ENCODE measurements at places on chromosomes 13 and 19.

DNA sequence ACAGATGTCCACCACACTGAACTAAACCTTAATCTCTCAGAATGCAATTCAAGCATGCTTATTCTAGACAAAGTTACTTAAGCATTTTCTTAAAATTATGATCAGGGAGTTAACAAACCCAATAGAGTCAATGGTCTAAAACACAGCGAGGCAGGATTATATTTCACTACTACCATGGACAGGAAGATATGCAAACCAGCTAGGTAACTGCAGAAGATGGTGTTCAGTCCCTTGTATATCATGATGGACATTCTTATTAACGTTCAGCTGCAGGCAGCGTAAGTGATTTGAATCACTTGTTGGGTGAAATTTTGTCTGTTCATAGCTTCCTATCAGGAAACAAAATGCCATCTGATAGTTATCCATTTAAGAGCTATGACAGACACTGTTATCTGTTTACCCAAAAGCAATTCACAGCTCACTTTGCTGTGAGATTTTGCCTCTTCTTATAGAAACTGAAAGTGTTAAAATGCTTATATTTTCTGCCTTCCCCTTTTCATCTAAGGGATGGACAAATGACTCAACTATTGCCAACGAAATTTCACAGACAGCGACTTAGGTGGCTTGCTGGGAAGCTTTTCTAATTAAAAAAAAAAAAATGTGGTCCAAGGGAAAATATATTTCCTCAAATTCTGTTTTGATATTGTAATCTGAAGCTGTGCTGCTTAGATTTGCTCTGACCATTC is 591.9 kb downstream of the DACH1 start:
- no peaks in the 10 kb centered on the region for H3K36me3 ChIP-seq
- peak; percentile 36 for DNase-seq
- H3K4me3 ChIP-seq, result no peak overlapping the region
- no peaks in the 10 kb centered on the region for H3K4me1 ChIP-seq

- DNase-seq, result no peak
- H3K27me3 ChIP-seq, result no peaks in the 10 kb centered on the region
- no peak overlapping the region for H3K27ac ChIP-seq
- H3K36me3 ChIP-seq, result no peaks in the 10 kb centered on the region
- H3K4me3 ChIP-seq, result no peak overlapping the region
These were observed 46.7 kb downstream of the ZNF729 start for GRCh38 chr19:22332924-22333323.

- no peaks in the 10 kb centered on the region for H3K4me1 ChIP-seq
- H3K36me3 ChIP-seq, result no peaks in the 10 kb centered on the region
- DNase-seq, result peak; percentile 85
These were observed 1.3 kb upstream of the ZIC2 start for GRCh38 chr13:99980201-99980823.

GRCh38 chr13:79112016-79112415 is 294.0 kb downstream of the RBM26 start:
- no peaks in the 10 kb centered on the region for H3K36me3 ChIP-seq
- H3K4me1 ChIP-seq, result peaks cover 21% of the 10 kb centered on the region
- no peak overlapping the region for H3K27ac ChIP-seq
- H3K4me3 ChIP-seq, result no peak overlapping the region
- DNase-seq, result no peak
